Mammary epithelial cell (primary cell): ENCODE measurements at places on chromosomes 5 and 9.

DNA sequence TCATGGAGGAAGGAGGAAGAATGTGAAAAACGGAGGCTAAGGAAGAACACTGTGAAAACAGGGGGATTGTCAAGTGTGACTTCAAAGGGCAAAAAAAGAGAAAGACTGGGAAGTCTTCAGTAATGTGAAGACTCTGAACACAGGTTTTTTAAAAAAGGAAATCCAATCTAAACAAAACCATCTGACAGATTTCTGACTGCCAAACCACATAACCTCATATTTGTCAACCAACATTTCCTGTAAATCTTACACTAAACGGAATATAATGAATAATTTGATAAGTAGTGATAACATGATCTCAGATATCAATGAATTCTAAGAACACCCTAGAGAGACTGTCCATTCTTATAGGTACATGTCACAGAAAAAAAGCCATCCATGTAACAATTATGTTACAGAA is 124.7 kb downstream of the FBN2 start:
- DNase-seq: no peak

DNA sequence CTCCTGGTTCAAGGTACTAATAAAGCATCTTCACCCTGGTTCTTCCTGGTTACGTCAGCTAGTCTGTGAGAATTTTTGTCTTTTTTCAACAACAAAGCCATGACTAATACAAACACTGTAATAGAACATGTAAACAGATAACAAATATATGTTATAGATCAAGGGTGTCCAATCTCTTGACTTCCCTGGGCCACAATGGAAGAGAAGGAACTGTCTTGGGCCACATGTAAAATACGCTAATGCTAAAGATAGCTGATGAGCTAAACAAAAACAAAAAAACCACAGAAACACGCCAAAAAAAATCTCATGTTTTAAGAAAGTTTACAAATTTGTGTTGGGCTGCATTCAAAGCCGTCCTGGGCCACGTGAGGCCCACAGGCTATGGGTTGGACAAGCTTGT is 124.5 kb upstream of the GNA14 start:
- DNase-seq: no peak

DNA sequence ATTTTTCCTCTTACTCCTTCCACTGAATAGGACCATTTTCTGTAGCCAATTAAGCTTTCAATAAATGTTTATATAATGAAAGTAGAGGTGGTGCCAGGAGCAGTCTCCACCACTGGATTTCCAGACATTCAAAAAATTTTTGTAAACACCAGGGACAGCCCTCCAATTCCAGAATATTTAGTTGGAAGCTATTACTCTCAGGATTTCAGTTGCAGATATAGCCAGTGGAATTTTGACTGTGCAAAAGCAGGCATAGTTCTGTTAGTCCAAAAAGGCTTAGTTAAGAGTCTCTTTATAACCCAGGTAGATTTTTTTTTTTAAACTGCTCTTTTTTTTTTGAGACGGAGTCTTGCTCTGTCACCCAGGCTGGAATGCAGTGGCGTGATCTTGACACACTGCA is 138.1 kb upstream of the DMRT1 start:
- no peak for DNase-seq

GRCh38 chr5:55055183-55055582 is 31.1 kb downstream of the GZMK start:
- no peak for DNase-seq

- no peak for DNase-seq
Observed at GRCh38 chr5:144040615-144041305, 129.7 kb downstream of the YIPF5 start.

DNA sequence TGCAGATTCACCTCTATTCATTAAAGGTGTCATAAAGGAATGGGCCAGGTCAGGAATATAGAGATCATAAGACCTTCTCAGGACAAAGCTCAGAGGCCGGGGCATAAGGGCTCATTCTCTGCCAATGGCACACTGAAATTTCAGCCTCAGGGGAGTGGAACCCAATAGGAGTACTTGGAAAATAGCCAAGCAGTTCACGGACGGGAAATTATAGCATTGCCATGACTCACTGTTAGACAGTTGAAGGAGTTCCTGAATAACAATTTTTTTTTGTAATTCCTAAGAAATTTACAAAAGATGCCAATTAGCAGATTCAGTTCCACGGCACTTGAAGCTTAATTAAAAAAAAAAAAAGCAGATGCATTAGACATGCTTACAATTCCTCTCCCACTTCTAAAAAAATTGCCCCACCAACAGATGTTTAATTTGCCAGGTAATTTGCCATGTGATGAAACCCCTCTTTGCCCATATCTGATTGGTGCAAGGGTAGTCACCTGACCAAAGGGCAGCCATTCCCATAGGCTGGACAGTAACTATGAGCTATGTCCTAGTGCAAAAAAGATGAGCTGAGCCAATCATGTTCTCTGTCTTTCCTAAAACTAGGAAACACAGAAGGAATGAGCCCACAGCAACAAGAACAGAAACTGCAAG is 58.6 kb downstream of the PTCD2 start:
- peak; percentile 83 for DNase-seq

DNA sequence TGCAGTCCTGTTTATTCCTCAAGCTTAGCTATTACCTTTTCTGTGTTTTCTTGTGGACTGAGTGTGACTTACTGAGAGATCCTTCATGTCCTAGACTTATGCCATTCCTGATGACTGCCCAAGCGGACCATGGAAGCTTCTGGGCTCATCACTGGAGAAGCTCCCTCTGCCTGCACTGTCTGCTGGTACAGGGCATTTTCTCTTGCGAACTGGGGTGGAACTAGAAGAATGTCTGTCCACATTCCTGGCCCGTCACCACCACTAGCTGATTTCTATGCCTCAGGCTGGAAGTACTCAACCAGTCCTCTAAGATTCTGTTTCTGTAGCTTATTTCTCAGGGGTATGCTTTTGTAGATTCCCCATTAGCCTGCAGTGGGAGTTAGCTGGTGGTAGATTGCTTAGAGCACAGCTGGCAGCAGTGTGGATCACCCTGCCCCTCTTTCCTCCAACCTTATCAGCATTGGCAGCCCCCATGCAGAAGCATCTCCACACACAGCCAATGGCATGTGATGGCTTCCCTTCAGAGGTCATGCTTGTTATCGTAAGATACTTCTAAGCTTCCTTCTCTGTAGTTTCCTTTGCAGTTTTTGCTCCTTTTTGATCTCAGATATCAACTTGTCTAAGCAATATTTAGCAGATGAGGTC is 12.4 kb downstream of the SLC36A1 start:
- no peak for DNase-seq

DNA sequence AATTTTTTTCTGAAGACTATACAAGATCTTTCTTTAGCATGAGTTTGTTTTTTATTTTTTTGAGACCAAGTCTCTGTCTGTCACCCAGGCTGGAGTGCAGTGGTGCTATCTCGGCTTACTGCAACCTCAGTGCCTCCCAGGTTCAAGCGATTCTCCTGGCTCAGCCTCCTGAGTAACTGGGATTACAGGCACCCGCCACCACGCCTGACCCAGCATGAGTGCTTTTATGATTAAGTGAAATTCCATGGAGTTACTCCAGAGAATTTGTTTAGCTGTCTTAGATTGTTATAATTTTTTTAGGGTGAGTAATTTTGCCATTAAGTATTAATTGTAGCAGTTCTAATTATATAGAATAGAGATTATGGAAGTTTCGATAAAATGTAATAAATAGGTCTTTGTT is 14.3 kb downstream of the YTHDC2 start:
- no peak for DNase-seq

DNA sequence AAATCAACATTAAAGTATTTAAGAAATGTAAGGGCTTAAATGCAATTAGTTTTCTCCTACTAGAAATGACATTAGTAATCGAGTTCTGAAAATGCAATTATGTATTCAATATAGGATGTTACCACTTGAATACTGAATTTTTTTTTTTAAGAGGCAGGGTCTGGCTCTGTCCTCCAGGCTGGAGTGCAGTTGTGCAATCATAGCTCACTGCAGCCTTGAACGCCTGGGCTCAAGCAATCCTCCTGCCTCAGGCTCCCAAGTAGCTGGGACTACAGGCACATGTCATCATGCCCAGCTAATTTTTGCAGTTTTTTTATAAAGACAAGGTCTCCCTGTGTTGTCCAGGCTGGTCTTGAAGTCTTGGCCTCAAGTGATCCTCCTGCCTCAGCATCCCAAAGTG is 1.5 kb downstream of the CDC20B start:
- no peak for DNase-seq

DNA sequence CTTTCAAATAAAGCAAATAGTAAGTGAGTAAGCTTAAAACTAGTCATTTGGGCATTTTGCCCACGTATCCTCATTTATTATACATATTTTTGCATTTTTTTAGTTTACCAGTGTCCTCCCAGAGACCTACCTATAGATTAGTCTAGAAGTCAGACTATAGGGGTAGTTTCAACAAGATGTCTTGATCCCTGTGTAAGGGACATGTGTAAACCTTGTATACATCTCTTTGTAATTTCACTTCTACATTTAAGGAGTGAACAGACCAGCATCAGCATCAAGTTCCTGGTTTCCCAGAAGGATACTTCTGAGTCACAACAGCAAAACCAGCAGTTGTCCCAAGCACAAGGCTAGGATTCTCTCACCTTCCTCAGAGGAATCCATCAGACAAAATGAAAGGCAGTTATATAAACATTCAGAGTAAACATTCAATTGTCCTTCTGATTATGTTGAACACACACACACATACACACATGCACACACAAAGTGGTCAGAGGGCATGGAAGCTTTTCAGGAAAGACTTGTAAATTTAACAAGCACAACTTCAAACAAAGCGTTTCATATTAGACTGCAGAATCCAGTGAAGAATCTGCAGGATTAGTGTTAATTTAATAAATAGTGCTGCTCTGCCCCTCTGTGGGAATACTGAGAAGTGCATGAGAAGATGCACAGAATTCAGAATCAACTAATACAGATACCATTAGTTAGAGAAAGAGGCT is 55.4 kb downstream of the HINT1 start:
- peak; percentile 34 for DNase-seq

GRCh38 chr5:56354836-56355235 is 121.7 kb upstream of the ANKRD55 start:
- DNase-seq: no peak

DNA sequence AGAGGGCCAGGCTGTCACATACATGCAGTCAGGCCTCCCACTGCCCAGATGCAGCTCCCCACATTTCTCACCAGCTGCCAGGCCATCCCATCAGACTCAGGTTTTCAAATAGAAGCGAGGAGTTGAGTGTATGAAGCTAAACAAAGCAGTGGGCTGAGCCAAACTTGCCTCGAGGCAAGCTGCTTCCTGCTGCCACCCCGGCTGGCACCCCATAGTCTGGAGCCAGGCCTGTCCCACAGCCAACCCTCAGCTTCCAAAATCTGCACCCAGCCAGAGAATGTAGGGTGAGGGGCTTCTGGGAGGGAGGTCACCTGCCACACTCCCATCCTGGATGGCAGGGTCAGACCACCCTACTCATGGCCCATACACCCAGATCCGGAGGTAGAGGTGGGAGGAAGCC is 22.3 kb upstream of the ALDH1B1 start:
- no peak for DNase-seq

GRCh38 chr5:152187668-152188067 is 217.4 kb downstream of the NMUR2 start:
- DNase-seq: no peak

DNA sequence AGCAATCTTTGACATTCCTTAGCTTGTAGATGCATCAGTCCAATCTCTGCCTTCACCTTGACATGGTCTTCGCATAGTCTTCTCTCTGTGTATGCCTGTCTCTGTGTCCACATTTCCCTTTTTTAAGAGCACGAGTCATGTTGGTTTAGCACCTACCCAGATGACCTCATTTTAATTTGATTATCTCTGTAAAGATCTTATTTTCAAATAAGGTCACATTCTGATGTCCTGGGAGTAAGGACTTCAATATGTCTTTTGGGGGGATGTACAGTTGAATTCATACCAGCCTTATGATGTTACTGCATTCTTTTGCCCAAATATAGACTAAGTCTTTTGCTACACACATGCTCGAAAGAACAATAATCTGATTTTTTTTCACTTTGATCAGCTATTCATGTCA is 6.9 kb downstream of the KCTD16 start:
- no peak for DNase-seq
